OCI-LY7 (cell line): ENCODE measurements at places on chromosomes 12 and 14.

- DNase-seq: peak; percentile 34
Measured at GRCh38 chr12:27434673-27435565, 11.6 kb upstream of the SMCO2 start.

- no peak for DNase-seq
Measured at GRCh38 chr12:92722897-92723296, 20.1 kb downstream of the PLEKHG7 start.

- DNase-seq: no peak
Measured at GRCh38 chr14:87628129-87628528, 364.9 kb downstream of the GALC start.

DNA sequence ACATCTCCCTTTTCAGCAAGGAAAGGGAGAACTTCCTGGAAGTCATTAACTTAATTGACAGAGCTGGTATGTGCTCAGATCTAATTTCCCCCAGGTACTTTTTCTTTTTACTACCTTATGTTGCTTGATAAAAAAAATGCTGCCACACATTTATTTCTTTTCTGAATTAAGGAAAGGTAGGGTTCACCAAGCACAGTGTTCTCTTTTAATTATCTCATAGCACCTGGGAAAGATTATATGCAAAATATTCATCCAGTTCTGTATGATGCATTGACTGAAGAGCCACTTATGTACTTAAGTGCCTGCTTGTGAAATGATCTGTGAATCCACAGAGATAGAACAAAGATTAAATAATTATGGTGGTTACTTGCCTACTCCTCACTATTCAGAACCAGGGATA is 25.1 kb downstream of the KCNC2 start:
- DNase-seq: no peak

DNA sequence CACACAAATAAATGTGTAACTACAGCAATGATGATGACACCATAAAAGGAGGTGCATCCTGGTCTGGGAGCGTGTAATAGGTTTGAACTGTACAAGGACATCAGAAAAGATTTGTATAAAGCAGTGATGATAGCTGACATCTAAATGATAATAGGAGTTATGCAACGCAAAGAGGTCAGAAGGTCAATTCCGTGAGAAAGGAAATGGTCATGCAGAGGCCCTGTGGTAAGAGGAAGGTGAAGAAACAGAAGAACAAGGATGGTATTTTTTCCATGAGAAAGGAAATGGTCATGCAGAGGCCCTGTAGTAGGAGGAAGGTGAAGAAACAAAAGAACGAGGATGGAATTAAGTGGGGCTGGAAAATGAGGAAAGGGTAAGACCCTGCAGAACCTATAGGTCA is 106.7 kb upstream of the TMPO start:
- DNase-seq: no peak

DNA sequence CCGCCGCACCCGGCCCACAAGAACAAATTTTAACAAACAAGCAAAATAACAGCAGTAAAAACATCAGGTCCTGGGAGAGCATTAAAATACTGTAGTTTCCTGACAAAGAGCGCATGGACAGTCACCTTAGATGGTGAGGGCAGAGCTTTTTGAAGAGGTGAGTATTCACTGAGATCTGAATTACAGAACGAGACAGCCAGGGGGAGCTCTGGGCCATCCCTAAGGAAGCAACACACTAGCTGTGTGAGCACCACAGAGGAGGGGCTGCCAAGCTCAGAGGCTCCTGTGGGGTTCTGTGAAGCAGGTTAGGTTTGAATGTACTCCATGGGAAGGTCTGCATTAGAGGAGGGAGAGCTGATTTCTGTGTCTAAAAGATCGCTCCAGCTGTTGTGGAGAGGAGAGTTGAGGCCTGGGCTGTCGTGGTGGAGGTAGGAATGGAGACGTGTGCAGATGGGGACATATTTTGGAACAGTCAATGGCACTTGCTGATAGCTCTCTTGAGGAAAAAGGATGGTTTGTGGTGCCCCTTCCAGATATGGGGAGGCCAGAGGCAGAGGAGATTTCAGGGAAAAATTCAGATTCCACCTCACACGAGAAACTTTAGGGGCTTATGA is 72.9 kb downstream of the TRAFD1 start:
- DNase-seq: peak; percentile 73
